ENCODE measurements at places on chromosomes 5 and 9. TPM values are rescaled to one million over a fixed set of nuclear protein-coding genes. Genes with fewer than 3 reads are reported as not detected.
A peak's percentile ranks its signal among the peaks of the same experiment; 100 is the strongest.

IL3 gene
- total RNA-seq, result not detected

AOPEP gene
- total RNA-seq, result 150 TPM

ELOVL7 gene
- total RNA-seq, result 0.07 TPM

HTR4 gene
- not detected for total RNA-seq

- DNase-seq, result no peak
These were observed 298.6 kb downstream of the PARP8 start for GRCh38 chr5:50964746-50965653.

- DNase-seq, result peak; percentile 97
These were observed 1.6 kb upstream of the DNAH5 start for GRCh38 chr5:13946111-13946510.

DNA sequence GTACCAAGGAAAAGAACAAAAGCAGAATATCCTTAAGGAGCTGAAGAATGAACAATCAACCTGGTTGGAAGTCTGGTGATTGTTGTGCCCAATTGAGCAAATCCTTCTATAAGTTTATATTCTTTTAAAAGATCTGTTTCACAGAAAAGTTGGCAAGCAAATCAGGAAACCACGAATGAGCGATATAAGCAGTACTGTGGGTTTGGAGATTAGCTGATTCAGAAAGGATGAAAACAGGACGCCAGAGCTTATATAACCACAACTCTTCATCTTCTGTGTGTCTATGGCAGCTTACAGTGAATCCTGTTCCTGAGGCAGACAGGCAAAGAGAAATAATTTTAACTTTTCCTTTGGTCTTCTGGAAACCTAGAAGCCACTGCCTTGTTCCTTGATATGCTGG lies 61.7 kb downstream of the SLC38A9 start:
- no peak for DNase-seq

GRCh38 chr9:33346564-33346963 lies 55.8 kb downstream of the AQP7 start:
- no peak for DNase-seq

- DNase-seq, result no peak
These were observed 186.2 kb downstream of the PLK2 start for GRCh38 chr5:58273711-58274110.

DNA sequence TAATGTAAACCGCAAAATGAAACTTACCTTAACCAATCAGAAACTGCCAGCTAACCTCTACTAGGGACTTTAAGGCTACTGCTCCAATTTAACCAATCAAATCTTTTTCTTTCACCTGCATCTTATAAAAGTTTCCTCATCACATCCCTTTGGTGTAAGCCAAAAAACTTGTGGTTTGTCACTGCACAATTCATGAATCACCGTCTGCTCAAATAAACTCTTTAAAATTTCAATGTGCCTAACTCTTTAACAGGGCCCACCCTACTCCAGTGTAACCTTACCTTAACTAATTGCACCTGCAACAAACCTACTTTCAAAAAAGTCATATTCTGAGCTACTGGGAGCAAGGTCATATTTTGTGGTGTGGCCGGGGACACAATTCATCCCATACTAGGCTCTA lies 172.2 kb upstream of the GRAMD2B start:
- no peak for DNase-seq

- peak; percentile 2 for DNase-seq
These were observed 318.3 kb downstream of the CHSY3 start for GRCh38 chr5:130222573-130222972.

DNA sequence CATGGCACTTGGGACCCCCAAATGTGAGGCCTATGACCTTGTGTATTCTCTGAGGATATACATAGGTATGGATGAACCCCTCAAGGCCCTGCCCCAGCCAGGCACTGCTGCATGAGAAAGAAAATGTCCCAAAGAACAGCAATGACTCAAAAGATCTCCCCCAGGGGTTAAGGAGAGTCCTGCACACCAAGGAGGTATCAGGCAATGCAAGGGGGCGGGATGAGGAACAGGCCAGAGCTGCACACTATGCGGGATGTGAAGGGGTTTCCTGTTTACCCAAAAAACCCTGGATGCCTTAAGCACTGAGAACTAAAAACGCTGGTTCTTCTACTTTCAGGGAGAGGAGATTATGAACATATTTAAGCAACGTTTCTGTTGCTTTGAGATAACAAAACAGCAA lies 3.4 kb downstream of the RAPGEF1 start:
- DNase-seq, result no peak

- peak; percentile 55 for DNase-seq
These were observed 7.1 kb downstream of the ANP32B start for GRCh38 chr9:97990259-97990658.

DNA sequence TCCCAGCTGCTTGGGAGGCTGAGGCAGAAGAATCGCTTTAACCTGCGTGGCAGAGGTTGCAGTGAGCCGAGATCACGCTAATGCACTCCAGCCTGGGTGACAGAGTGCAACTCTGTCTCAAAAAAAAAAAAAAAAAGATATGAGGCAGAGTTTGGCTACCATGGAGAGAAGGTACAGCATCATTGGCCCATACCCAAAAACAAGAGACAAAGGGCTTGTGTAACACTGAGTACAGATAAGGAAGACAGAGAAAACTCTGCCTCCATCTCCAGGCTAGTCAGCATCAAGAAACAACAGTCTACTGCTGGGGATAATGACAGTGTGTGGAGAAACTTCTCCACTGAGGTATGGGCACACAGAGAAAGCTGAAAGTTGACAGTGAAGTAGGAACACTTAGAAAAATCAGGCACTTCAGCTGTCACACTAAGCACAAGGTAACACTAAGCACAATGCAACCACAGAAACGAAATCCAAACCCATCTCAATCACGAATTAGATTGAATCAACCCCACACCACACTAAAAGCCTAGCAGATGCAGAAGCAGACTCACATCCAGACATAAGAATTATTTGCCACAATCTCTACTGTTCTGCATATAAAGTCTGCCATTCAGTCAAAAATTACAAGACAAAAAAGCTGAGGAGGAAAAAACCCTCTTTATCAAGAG lies 10.5 kb downstream of the PJA2 start:
- no peak for DNase-seq

DNA sequence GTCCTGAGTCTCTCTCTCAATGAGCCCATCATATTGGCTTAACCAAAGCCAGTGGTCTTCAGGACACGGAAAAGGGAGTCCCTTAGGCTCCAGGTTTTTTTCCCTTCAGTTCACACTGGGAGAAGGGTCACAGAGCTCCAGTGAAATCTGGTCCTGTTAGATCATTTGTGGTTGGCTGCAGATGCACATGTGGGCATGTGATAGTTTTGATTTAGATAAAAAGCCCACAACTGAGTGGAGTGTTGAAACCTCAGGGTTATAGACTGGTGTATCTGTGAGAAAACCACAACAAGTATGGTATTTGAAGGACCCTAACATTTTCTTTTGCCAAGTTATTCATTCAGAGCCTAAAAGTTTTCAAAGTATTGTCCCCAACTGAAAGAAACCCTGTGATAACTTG lies 46.7 kb downstream of the PRLR start:
- no peak for DNase-seq

DNA sequence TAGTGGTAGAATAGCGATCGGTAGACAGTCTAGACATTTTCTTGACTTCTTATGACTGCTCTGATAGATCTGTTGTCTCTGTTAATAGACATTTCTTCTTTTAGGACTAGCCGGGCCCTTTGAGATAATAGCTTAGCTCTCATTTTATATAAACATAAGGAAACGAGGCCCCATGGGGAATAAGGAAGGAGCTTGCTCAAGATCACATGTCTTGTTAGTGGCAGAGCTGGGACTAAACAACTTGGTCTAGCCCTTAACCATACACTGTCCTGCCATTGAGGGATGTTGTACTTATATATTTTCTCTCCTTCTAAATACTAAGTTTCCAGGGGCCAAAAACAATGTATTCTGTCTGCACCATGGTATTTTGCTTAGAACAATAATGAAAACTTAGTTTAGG lies 140.0 kb downstream of the GCNT1 start:
- DNase-seq, result no peak

- DNase-seq, result peak; percentile 66
These were observed at the start of gene RETREG1 for GRCh38 chr5:16616536-16617273. RETREG1 (minus strand) TSS chr5:16616997; CDS start chr5:16616971, 26 bp downstream.

All from MG63 (cell line).